ENCODE measurements at places on chromosomes 6 and 20. TPM values are rescaled to one million over a fixed set of nuclear protein-coding genes. Genes with fewer than 3 reads are reported as not detected.

GRCh38 chr20:2603816-2604505 lies 48.5 kb upstream of the NOP56 start:
- ATAC-seq = no peak

The CD40 gene
- total RNA-seq = 0.93 TPM

DNA sequence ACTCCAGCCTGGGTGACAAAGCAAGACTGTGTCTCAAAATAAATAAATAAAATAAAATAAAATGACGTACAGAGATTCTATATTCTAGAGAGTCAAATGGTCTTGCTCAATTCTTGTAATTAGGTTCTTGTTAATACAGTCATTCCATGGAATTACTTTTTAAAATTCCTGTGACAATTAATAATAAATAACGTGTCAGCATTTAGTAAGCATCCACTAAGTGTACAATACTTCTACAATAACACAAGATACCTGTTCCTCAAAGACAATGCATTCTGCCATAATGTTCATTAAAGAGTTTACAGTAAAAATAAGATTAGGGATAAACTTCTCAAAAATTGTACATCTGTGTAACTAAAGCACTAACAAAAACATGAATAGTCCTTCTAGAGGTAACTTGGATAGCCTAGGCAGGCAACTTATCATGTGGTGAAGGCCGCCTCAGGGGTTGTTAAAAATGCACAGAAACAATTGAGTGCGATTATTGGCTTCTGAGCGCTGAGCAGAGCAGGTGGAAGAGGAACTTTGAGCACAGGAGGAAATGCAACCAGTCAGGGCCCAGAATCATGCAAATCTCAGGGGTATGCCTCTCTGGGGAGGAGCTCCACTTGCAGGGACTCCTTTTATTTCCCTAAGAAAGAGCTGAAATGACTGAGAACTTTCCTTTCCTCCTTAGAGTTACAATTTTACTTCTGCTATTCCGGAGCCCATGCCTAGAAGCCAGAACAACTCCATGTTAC lies 37.1 kb downstream of the QRSL1 start:
- ATAC-seq = no peak

DNA sequence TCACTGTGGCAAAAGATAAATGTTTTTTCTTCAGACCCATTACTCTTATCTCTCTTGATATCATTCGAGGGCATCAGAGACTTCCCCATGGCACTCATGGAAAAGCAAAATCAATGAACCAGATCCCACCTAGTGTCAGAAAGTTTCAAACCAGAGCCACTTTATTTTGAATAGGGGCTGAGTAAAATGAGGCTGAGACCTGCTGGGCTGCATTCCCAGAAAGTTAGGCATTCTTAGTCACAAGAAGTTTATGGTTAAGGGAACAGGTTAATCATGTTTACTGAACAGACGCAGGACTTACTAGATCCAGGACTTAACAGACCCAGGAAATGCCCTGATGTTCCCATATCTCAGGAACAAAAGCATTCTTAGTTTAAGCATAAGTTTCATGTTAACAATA lies 369.9 kb downstream of the BTBD3 start:
- no peak for ATAC-seq

DNA sequence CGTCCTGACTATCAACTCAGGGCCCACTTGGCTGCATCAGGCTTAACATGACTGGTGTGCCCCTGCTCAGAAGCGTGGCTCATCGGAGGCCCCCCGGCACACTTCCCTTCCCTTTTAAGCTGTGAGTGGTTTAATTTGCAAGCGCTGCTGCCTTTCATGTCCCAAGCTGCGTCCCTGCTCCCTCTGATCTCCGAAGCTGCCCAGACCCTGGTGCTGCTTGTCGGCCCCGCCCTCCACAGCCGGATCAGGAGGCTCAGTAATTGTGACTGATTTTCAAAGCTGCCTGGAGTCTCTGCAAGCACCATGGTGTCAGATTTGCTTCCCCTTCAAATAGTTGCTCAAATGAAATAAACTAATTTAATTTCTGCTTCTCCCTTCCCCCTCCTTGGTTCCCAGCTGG lies 71.1 kb downstream of the CDH22 start:
- peak; percentile 71 for ATAC-seq

DNA sequence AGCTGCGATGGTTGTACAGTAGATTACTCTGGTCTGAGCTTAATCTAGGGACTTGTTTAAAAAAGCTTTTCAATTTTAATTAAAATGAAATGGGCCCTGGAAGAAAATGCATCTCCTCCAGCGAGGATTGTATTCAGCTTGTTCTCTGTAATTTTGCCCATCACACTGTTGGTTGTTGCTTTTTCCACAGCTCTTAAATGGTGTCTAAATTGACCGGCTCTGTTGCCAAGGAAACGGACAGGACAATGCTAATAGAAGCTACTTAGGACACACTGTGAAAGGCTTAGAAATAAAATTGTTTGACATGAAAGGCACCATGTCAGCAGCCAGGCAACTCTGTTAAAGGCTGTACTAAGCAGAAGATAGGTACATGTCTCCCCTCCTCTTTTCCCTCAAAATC lies 116.7 kb upstream of the NRSN1 start:
- no peak for ATAC-seq

DNA sequence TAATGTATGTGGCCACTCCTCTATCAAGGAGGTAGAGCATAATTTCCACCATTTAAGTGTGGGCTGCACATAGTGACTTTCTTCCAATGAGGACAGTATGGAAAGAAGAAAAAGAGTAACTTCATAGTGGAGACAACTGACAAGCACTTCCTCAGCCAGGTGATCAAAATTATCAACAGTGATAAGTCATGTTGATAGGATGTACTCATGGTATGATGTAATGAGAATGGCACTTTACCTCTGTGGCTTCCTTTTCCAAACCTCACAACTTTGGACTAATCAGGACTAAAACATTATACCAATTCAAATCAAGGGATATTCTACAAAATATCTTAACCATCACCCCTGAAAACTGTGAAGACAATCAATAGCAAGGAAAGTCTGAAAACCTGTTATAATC lies 302.3 kb upstream of the CITED2 start:
- ATAC-seq = no peak

DNA sequence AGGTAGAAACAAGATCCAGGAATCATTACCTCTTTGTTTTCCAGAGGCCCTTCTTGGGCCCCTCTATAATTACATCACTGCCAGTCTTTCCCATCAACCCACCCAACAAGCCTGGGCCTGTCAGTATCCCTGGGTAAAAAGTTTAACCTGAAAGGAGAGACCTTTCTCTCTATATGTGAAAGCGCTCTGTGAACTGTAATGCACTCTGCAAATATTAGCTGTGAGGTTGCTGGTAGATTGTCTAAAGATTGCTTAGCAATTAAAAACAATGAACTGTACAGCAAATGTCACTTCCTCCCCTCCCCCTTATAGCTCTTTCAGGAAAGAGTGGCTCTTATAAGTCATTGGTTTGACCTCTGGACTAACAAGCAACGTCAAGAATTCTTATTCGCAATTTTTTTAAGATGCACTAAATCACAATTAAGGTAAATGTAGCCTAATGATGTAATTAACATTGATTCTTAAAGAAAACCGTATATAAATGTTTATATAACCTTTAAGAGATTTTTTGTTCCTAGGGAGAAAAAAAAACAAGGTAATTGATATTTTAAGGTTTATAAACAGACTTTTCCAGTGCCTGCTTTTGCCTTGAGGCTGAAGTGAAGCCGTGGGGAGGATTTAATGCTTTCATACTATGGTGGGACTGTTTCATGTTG lies 18.4 kb downstream of the ECT2L start:
- no peak for ATAC-seq

The MEP1A gene
- total RNA-seq = not detected

GRCh38 chr6:112562301-112563231 lies 215.4 kb downstream of the RFPL4B start:
- ATAC-seq = no peak

- peak; percentile 47 for ATAC-seq
Observed at GRCh38 chr6:113318575-113318917, 538.6 kb upstream of the MARCKS start.

The PRPF6 gene
- 57.7 TPM for total RNA-seq

GRCh38 chr20:6467562-6467961 lies 299.9 kb upstream of the BMP2 start:
- peak; percentile 67 for ATAC-seq

DNA sequence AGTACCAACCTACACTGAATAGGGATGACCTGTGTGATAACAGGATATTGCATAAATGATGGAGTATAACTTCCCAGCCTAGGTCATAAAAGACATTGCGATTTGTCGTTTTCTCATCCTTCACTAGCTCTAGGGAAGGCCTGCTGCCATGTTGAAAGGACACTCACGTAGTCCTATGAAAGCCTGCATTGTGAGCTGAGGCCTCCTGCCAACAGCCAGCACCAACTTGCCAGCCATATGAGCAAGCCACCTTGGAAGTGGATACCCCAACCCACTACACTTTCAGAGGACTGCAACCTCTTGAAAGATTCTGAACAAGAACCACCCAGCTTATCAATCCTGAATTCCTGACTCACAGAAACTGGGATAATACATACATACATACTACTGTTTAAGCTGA lies 3.5 kb upstream of the PANK2 start:
- ATAC-seq = no peak

- peak; percentile 53 for ATAC-seq
Observed at GRCh38 chr6:30213957-30214656, 901 bp upstream of the TRIM26 start.

The ACSS1 gene
- 3.8 TPM for total RNA-seq

- ATAC-seq = no peak
Observed at GRCh38 chr6:170260686-170261085, 30.2 kb downstream of the DLL1 start.

- ATAC-seq = no peak
Observed at GRCh38 chr6:52595796-52596130, 18.9 kb upstream of the TRAM2 start.

DNA sequence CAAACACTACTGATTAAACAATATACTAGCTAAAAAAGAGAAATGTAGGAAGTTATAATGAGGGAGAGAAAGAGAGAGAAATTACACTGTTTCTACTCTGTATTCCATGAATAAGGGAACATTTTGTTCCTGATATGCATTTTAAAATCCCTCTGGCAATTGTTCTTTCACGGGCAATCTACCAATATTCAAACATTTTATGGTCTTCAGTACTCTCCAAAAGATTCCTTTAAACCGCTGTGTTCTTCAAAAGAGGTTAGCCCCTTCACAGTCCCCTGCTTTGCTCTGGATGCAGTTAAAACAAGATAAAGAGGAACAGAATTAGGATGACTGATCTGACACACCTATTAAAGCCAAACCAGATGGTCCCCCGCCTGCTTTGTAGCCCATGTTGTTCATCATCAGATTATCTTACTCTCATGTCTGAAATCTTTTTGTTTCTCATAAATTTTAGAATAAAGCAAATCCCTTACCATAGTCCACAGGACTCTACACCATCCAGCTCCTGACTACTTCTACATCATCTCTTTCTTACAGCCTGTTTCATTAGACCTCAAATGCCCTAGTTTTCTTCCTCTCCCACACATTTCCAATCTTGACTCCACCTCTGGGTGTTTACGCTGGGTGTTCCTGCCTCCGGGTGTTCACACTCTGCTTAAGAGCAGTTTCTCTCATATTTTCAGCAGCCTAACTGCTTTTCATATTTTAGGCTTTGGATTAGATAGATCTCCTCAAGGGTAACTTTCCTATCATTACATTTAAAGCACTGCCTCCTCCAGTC lies 399.7 kb downstream of the COL12A1 start:
- peak; percentile 97 for ATAC-seq

DNA sequence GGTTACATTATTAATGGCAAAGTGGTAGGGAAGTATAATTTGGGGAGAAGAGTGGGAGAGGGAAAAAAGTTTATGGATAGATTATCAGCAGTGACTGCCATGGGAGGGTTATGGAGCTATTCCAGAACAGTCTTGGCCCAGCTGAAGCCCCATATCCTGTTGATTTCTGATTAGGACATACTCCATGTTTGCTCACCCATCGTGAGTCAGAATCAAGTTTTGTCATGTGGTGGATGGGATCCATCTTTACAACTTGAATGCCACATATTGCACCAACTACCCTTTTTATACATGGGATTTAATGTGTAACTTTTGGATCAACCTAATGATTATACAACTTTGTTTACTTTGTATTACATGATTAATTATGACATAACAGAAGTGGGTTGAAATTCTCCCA lies 217.0 kb downstream of the HAO1 start:
- ATAC-seq = no peak

The POM121L2 gene
- total RNA-seq = 0.13 TPM

The ACOT8 gene
- 35.5 TPM for total RNA-seq

The SAMHD1 gene
- 9.3 TPM for total RNA-seq

The OR12D3 gene
- not detected for total RNA-seq

DNA sequence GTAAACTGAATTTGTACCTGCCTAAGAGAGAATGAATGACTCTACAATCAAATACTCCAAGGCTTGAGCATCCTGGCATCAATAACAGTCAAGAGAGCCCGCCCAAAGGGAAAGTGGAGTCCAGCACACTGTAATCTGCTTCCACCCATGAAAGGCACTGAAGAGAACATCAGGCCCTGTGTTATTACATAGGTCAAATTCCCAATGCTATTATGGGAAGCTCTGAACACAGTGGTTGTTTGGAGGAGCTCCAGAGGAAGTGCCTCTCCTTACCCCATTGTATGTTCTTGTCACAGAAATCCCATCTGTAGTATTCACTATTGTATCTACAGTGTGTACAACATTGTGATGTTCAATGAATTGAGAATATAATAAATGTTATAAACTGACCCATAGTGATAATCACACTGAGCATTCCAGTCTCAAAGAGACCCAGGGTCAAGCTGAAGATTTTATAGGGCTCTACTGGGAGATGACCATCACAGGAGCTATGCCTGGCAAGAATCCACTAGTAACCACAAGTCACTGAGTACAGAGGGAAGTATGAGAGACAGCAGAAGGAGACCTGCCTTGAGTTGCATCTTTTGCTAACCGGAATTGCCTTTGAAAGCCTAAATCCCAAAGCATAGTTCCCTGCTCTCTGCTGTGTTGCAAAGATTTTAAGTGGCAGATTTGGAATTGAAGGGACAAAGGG lies 446.7 kb downstream of the GJA1 start:
- no peak for ATAC-seq

The ERVFRD-1 gene
- 3.8 TPM for total RNA-seq

DNA sequence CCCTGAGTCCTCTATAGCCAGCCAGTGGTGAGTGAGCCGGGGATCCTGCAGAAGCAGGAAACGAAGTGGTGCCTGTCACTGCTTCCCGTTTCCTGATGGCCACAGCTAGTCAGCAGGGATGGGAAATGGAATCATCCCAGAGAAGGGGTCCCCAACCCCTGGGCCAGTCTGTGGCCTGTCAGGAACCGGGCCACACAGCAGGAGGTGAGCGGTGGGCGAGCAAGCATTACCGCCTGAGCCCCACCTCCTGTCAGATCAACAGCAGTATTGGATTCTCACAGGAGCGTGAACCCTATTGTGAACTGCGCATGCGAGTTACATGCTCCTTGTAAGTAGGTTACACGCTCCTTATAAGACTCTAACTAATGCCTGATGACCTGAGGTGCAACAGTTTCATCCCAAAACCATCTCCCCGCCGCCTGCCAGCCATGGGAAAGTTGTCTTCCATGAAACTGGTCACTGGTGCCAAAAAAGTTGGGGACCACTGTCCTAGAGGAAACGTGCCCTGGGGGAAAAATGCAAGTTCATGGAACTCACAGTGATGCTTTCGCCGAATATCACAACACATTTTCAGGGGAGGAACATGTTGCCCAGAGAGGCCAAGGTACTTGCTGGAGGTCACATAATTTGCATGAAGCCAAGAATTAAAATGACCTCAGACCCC lies 113.8 kb downstream of the JPH2 start:
- no peak for ATAC-seq

The RFX6 gene
- 0.04 TPM for total RNA-seq

- ATAC-seq = no peak
Observed at GRCh38 chr6:24537771-24538385, 43.1 kb downstream of the ALDH5A1 start.

The IL17F gene
- not detected for total RNA-seq

All from motor neuron (in vitro differentiated cells).